Umbilical cord (tissue), 2 donors: ENCODE measurements at places on chromosomes 13 and 19. TPM values are rescaled to one million over a fixed set of nuclear protein-coding genes. Genes with fewer than 3 reads are reported as not detected.

Gene ZNF575
- 0.24 TPM for total RNA-seq

GRCh38 chr13:82011355-82011754 lies 1670.4 kb upstream of the SPRY2 start:
- DNase-seq = no peak

DNA sequence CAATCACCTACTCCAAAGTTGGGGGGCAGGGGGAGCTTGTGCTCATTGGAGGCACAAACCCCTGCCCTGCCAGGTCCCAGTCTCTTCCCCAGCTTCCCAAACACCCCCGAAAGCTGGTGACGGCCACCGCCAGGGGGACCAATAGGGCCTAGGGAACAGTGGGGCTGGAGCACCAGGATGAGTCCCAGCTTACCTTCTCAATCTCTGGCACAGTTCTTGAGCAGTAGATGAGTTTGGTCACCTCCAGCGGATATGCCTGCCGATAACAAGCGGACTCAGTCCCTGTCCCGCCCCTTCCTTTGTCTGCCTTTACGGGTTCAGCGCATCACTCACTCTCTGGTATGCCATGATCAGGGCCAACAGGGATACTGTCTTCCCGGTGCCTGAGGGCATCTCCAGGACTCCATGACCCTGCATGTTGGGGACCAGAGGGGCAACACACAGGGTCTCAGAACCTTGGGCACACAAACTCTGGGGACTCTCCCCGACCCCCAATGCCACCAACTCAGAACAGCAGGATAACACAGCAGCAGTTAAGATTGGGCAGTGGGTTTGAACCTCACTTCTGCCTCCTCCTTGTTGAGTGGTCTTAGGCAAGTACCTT lies 1.5 kb downstream of the ERCC2 start:
- DNase-seq = no peak

Gene YJEFN3
- 3.1 TPM for total RNA-seq

GRCh38 chr13:109131698-109132257 lies 502.4 kb downstream of the MYO16 start:
- DNase-seq = peak; percentile 62

Gene MYO1F
- 20.2 TPM for total RNA-seq

DNA sequence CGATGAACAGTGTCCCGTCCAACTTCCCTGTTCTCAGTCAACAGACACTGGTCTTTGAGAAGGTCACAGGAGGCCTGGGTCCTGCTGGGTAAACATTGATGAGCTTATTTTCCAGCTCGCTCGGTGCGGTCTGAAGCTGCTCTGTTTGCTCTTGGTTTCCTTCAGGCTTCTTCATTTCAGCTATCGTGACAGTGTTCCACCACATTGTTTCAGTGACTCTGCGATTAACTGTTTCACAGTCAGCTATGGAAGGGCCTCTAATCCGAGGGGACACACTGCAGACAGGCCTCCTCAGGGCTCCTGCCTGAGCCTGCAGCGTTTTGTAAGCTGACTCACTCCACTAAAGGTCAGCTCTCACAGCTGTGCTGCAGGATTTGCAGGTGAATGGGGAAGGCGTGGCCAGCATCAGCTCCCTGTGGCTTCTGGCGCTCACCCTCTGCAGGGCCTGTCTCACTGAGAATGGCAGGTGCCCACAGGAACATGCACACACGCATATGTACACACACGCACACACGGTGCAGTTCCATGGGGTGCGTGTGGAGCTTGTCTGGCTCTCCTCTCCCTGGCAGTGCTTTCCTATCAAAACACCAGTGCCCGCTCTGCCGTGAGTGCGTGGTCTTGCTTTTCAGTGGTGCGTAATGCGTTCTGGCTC lies 62.9 kb upstream of the MCF2L start:
- DNase-seq = no peak

- no peak for DNase-seq
These were observed 2.3 kb upstream of the TPM4 start for GRCh38 chr19:16073988-16074387.

GRCh38 chr13:29817604-29818378 lies 32.6 kb downstream of the UBL3 start:
- peak; percentile 19 for DNase-seq

GRCh38 chr19:33279430-33280350 lies 22.6 kb downstream of the CEBPA start:
- DNase-seq = no peak

DNA sequence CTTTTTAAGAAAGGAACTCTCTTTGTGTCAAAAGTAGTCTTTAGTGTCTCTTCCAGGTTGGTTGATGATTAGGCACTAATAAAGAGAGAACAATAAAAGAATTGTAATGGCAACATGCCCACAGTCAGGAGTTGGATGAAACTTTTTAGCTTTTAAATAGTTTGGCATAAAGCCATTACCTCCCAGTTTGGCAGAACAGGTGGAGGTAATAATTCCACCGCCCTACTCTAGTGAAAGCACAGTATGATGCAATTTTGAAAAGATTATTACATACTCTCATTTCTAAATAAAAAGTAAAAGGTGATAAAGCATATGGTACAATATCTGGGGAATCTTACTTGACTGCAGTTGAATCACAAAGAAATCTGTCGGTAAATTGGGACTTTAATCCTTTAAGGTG lies 497.6 kb downstream of the SUCLA2 start:
- DNase-seq = no peak

DNA sequence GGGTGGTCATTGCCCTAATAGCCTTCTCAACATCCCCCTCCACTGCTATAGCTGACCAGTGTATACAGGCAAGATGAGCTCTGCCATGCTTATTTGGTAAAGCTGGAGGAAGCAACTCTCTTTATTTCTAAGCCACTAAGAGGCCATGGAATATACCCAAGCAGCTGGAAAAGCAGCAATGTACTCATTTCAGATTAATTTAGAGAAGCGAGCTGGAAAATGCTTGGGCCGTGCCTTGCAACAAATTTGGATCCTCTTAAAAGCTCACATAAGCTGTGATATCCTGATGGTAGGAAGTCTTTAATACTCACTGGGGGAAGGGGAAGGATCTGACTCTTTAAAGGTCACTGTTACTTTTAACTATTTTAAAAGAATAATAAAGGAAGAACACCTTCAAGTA lies 77.8 kb downstream of the TEX26 start:
- peak; percentile 55 for DNase-seq

DNA sequence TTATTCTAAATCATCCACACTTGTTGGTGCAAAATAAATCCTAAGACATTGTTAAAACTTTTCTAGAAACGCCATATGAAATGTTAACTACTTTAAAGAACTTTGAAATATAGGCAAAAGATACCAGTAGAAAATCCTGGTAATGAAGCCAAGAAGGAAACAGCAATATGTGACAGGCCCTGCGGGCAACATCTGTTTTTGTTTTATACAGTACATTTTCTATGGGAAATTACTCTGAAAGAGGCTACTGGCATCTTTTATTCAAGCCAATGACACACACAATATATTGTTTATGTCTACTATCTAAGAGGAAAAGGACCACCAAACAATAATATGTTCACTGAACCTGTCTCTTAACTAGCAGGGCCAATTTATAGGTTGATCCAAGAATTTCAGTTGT lies 829.7 kb downstream of the PCDH17 start:
- DNase-seq = peak; percentile 1

DNA sequence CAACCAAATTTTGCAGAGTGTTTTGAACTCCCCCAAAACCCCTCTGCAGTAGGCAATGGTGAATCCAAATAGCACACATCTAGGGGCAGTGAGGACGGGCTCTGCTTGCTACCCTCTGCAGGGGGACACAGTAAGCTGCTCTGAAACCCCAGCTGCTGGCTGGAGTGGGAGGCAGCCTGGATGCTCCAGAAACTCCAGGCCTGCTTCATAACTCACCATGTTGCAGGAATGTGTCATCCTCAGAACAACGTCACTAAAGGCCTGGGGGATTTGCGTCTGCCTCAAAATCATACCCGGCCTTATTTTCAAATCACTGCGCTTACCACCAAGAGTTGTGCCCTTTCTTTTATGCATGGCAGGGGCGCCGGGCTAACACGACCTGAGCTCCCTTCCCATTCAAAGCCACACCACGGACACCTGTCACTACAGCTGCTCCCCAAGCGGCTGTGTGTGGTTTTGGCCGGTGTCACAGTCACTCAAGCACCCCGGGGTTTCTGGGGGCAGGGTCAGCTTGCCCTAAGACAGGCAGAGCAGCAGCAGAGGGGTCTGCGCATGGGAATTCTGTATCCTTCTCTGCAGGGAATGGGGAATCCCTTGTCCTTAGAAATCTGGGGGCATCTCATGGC lies 93.9 kb downstream of the TSHZ3 start:
- peak; percentile 72 for DNase-seq

DNA sequence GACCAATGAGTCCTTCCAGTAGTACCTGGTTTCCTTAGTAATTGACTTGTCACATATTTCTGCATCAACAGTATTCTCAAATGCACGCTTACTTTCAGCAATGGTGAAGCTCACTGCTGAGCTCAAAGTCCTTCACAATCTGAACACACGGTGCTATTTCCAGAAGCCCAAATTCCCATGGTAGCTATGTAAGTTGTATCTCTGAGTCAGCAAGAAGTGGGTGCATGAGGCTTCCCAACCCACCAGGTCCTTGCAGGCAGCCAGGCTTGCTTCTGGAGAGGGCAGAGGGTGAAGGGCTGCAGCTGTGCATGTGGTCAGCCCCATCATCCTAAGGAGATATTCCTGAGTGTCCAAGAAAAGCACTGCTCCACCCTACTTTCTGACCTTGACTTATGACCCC lies 25.7 kb downstream of the COL4A2 start:
- no peak for DNase-seq

Gene CEACAM16
- not detected for total RNA-seq

DNA sequence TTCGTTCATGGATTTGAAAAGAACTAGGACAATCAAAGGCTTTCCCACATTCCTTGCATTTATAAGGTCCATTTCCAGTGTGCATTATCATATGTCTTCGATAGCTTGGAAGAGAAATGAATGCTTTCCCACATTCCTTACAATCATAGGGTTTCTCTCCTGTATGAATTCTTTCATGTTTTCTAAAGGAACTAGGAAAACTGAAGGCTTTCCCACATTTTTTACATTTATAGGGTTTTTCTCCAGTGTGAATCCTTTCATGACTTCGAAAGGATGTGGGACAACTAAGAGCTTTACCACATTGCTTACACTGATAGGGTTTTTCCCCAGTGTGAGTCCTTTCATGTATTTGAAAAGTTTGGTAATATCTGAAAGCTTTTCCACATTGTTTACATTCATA lies 19.8 kb downstream of the ZNF709 start:
- no peak for DNase-seq

DNA sequence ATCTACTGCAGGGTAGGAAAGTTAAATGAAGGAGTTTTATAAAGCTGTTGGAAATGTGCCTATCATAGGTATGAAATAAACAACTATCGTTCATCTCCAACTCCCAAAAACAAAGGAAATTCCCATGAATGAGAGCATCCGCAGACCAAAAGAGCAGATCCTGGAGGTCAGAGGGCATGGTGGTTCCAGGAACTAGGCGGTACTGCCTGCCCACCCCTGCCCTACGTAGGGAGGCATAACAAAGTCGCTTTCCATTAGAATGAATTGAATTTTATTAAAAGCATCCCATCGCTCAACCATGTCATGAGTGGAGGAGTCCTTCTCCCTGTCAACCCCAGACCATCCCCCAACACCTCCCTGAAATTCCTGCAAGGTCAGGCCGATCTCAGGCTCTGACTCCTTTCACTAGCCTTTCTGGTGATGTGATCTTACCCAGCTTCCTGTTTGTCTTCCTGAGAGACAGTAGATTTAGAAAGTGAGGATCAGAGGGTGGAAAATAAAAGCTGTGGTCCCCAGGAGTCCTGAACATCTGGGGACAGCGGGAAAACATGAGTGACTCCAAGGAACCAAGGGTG lies at the start of gene CLEC4M:
TSS of gene CLEC4M (plus strand) at position 525 of the 575 bp plus-strand sequence. CDS start at position 549, 24 bp downstream.
- no peak for DNase-seq

DNA sequence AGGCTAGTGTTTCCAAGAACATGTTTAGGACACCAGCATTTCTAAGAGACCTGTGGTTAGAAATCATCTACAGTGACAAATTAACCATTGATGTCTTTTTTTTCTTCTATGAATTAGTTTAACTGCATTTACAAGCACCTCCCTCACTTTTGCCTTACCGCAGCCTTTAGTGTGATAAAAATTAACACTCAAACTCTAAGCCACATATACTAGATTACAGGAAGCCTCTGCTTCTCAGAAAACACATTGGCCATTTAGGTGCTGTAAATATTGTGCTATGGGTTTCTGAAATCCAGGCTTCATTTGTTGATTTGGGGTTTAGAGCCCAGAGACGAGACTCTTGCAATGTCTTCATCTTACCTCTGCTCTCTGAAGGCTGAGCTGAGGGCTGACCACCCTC lies 34.6 kb upstream of the OLFM4 start:
- no peak for DNase-seq

DNA sequence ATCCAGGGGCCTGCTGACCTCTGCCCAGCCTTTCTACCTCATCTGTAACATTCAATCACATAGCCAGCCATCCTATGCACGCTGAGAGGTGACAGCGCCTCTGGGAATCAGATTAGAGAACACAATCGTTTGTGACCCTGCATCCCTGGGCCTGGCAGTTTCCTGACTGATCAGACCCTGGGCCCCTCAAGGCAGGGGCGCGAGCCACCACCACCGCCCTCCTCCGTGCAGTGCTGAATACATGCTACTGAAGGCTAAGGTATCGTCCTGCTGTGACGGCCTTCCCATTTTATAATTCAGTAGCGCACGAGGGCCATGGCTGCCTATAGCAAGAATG lies 1.3 kb downstream of the TMTC4 start:
- no peak for DNase-seq

Gene TUBGCP3
- total RNA-seq = 27.0 TPM

DNA sequence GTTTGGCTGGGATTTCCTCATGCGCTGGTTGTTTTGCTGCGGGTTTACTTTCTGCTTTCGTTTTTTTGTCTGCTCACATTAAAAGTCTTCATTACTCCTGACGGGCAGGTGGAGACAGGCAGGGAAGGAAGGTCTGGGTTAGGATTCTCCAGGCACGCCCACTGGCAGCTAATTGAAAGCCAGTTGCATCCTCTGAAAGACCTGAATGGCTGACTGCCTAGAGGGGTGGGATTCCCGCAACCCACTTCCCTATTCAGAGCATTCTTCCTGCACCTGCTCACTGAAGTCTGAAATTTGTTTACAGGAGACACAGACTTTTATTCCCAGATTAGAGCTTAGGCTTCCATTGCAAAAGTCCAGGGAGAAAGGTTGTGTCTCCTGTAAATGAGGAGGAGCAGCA lies 172.0 kb downstream of the UQCRFS1 start:
- DNase-seq = no peak

GRCh38 chr13:37085606-37086005 lies 19.9 kb downstream of the CSNK1A1L start:
- DNase-seq = no peak

Gene STAP2
- not detected for total RNA-seq

GRCh38 chr13:110306340-110306959 lies 507 bp downstream of the COL4A1 start:
- peak; percentile 59 for DNase-seq
